ENCODE measurements at places on chromosomes 2 and 18.
A peak's percentile ranks its signal among the peaks of the same experiment; 100 is the strongest.

DNA sequence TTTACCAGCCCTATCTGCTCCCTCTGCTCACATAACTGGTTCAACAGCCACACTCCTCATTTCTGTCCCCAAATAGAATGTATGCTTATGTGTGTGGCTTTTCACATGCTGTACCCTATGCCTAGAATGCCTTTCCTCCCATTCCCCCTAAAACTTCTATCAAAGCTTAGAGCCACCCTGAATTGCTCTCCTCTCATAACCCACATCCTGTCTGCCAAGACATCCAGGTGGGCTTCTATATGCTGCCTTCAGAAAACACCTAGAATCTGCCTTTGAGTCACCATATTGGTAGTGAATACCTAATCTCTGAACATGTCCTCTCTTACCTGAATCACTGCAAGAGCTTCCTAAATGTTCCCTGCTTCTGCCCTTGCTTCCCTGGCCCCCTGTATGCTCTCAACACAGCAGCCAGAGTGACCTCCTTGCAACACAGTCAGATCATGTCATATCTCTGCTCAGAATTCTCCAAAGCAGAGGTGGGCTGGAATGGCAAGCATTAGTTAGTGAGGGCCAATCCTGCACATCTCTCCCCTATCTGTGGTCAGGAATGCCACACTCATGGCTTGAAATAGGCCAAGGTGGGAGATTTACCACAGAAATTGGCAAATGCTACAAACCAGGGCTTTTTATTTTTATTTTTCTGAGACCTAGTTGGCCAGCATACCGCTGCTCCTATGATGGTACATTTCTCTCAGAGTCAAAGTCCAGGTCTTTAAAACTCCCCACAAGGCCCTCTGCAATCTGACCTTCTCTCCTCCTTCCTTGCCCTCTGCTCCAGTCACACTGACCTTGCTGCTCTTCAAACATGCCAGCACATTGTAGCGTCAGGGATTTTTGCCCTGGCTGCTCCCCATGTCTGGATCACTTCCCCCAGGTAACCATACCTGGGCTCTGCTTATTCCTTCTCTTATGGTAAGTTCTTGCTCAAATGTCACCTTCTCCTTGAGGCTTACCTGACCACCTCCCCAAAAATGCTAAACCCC lies 111.8 kb upstream of the STON1 start:
- DNase-seq, result no peak
- H3K27me3 ChIP-seq, result peaks cover 6% of the 10 kb centered on the region
- H3K4me3 ChIP-seq, result no peak overlapping the region
- H3K36me3 ChIP-seq, result no peaks in the 10 kb centered on the region

- DNase-seq, result no peak
- no peaks in the 10 kb centered on the region for H3K4me1 ChIP-seq
Measured at GRCh38 chr18:14000884-14001283, 85.5 kb upstream of the MC2R start.

GRCh38 chr2:29589440-29590103 lies 331.8 kb downstream of the ALK start:
- no peak overlapping the region for H3K27ac ChIP-seq
- DNase-seq, result no peak
- H3K36me3 ChIP-seq, result no peaks in the 10 kb centered on the region
- no peaks in the 10 kb centered on the region for H3K27me3 ChIP-seq

DNA sequence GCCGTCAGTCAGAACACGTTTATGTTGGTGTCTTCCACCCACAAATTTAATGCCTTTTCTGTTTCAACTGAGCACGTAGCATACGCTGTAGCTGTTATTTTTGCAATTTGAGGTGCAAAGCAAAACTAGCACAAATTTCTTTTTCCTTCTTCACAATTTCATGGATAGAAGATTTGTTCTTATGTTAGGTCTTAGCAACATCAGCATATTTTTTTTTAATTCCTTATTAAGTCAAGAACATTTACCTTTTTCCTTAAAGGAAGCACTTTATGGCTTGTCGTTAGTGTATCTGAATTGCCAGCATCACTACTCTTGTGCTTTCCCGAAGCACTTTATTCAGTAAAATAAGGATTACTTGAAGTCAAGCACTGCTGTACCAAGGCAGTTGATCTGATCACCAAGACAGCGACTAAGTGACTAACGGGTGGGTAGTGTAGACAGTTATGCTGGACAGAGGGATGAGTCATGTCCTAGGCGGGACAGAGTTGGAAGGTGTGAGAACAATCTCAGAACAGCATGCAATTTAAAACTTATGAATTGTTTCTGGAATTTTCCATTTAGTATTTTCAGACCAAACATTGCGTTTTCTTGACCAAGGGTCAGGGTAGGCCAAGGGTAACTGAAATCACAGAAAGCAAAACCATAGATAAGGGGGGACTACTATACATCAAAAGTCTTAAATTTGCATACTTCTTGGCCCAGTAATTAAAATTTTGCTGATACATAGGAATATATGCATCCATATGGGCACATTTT lies 13.3 kb downstream of the BABAM2 start:
- H3K4me1 ChIP-seq, result peaks cover 73% of the 10 kb centered on the region
- H3K36me3 ChIP-seq, result peaks cover 48% of the 10 kb centered on the region
- peak; percentile 31 for DNase-seq
- H3K27ac ChIP-seq, result peak overlapping the region; percentile 16
- H3K4me3 ChIP-seq, result no peak overlapping the region

GRCh38 chr2:241649404-241649803 lies 11.9 kb downstream of the ATG4B start:
- DNase-seq, result no peak
- H3K4me1 ChIP-seq, result peaks cover 4% of the 10 kb centered on the region
- H3K27me3 ChIP-seq, result no peaks in the 10 kb centered on the region
- H3K4me3 ChIP-seq, result no peak overlapping the region

Data from activated CD4-positive, alpha-beta memory T cell treated with anti-CD3 and anti-CD28 coated beads for 36 hours (primary cell).